ENCODE measurements at places on chromosomes 7 and 10.

DNA sequence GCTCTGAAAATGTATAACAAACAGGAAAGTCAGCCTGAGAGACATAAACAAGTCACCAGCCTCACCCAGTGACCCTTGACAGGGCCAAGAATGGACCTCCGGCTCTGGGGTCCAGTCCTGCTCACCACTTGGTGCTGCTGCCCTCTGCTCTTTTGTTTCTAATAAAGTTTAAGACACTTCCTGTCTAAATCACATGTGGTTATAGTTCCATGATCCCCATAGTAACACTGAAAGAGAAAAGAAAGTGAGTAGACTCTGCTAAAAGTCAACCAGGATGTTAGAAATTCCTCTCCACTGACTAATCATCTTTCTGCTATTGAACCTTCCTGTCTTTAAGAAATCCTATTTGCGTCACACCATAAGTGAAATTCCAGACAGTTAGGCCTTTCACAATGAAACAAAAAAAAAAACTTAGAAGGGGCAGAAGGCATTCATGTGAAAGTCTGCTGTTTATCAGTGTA is 179.2 kb upstream of the BET1 start:
- DNase-seq, result peak; percentile 99

DNA sequence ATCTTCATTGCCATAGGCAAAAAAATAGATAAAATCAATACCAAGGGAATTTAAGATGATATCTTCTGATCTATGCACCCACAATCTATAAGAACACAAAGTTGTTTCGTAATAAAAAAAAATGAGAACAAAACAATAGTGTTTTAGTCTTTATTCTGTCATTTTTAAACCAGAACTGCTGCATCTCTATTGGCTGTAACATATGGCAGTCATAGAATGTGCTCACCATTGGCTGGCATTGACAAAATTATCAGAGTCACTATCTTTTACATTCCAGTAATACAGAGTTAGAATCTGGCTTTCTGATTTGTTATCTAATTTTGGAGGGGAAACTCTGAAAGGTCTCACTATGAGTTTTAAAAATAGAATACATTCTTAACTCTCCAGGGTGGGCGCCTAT is 138.6 kb upstream of the CCDC6 start:
- DNase-seq, result no peak

- no peak for DNase-seq
These were observed 81.1 kb downstream of the DLG5 start for GRCh38 chr10:77845451-77845850.

DNA sequence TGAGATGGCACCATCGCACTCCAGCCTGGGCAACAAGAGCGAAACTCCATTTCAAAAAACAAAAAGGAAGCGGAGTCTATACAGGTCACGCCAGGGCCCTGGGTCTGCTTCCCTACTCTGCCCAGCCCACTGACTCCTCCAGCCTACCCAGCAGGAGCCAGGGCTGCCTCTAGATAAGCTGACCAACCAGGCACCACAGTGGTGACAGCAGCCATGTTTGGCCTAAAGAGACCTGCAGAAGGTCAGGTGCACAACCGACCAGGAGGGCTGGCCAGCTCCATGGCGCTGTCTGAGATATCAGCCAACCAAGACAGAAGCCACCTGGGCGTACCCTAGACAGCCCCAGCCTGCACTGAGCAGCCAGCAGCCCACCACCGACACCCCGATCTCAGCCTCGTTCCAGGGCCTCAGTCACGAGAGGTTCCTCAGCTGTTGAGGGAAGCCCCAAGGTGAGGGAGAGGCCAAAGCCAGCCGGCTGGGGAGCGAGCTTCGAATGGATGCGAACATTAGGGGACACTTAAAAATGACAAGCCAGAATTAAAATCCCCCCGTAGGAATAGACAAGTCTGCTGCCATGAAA is 24.4 kb upstream of the PWWP2B start:
- DNase-seq, result no peak

DNA sequence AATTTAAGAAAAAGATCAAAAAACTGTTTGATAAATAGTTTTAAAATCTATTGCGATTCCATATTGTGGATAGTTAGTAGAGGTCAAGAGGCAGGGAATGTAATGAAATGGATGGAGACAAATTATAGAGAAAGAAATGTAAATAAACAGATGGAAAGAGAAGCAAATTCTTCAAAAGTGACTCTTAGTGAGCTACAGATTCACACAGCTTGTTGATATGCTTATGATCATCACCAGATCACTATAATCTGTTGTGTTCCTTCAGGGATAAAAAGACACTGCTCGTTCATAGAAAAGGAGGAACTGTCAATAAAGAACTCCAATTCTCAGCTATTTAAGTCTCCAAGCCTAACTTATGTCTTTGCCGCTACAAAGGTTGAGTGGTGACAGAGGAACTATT is 251.4 kb upstream of the SEMA3C start:
- no peak for DNase-seq
